ENCODE measurements at places on chromosomes 5 and 9.

GRCh38 chr9:97441729-97442128, 29.8 kb downstream of the TDRD7 start:
- peak; percentile 32 for DNase-seq

DNA sequence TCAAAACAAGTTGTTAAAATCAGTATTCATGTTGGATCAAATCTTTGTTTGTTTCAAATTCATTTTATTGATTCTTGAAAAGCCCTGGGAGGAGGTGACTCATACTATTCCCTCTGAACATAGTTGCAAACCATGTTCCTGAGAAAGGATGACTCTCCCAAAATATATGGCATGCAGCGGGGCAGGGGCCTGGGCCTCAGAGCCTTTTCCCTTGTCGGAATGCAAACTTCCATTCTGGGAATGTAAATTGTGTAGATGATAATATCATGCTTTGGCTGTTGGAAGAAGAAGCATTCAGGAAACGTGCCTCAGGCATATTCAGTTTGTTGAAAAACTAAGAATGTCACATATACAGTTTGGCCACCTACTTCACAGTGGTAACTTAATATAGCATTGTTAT, 242.0 kb downstream of the AUH start:
- DNase-seq: peak; percentile 23

DNA sequence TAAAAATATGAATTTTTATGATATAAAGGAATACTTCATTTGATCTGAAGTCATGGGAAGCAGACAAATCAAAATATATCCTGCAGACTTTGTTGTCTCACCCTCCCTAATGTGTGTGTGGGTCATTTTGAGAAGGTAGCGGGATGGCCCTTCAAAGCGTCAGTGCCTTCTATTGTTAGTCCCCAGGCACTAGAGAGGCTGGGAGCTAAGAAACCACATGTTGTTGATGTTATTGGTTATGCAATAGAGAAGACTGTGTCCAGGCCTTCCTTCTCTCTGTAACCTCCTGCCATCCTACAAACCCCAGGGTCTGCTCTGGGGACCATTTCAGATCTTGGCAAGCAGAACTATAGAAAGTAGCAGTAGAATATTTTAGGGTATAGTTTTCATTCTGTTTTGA, 94.7 kb downstream of the NLN start:
- DNase-seq: no peak

DNA sequence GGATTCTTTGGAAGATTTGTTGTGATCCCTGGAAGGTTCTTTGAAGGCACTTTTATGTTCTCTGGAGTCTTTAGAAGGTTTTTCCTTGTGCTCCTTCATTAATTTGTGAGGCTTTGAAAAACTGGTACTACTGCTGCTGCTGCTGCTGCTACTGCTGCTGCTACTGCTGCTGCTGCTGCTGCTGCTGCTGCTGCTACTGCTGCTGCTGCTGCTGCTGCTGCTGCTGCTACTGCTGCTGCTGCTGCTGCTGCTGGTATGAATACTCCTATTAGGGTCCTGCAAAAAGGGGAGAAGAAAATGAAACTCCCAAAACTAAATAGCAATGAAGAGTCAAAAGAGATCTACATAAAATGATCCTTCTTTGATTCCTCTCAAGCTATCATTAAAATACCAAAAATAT, 208.1 kb downstream of the MLLT3 start:
- no peak for DNase-seq

GRCh38 chr5:33675958-33676464, 215.8 kb downstream of the ADAMTS12 start:
- no peak for DNase-seq

- no peak for DNase-seq
Observed at GRCh38 chr5:82295959-82296531, 17.9 kb upstream of the RPS23 start.

DNA sequence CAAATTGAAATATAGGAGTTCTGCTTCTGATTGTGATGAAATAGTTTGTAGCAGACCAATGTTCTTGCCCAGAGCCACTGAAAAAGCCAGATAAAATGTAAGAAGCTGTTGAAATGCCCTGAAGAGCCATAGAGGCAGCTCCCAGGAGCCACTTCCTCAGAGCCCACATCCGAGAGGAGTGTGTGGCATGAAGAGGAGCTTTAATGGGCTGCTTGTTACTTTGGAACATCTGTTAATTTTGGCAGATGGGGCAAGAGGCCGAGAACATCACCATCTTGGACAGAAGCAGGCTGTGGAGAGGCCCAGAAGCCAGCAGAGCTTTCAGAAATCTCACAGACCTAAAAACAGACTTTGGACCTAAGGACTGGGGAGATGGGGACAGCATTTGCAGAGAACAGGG, 370.8 kb downstream of the GADD45G start:
- no peak for DNase-seq

GRCh38 chr9:134348404-134349155, 22.3 kb downstream of the RXRA start:
- no peak for DNase-seq

- no peak for DNase-seq
Observed at GRCh38 chr9:37033682-37034304, at the start of gene PAX5. PAX5 (minus strand) TSS chr9:37034268; CDS start chr9:37034031, 237 bp downstream.

DNA sequence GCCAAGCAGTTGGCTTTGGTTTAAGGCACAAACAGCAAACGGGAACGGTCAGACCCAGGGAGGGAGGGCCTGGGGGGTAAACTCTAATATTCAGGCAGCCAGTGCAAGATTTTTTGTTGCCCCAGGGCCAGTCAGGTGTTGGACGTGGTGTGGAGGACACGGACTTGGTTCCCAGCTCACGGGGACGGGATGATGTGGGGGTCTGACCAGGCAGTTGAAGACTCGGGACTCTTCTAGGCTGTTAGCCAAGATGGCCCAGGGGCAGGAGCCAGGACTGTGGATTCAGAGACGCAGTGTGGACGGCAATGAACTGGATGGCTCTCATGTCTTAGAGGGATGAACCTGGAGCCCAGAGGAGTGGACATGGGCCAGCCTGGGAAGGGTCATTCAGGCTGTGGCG, 169.2 kb downstream of the C9orf50 start:
- no peak for DNase-seq

GRCh38 chr9:110031511-110032173, 176.3 kb downstream of the C9orf152 start:
- DNase-seq: peak; percentile 95

GRCh38 chr9:107351382-107352045, 68.4 kb downstream of the RAD23B start:
- no peak for DNase-seq

DNA sequence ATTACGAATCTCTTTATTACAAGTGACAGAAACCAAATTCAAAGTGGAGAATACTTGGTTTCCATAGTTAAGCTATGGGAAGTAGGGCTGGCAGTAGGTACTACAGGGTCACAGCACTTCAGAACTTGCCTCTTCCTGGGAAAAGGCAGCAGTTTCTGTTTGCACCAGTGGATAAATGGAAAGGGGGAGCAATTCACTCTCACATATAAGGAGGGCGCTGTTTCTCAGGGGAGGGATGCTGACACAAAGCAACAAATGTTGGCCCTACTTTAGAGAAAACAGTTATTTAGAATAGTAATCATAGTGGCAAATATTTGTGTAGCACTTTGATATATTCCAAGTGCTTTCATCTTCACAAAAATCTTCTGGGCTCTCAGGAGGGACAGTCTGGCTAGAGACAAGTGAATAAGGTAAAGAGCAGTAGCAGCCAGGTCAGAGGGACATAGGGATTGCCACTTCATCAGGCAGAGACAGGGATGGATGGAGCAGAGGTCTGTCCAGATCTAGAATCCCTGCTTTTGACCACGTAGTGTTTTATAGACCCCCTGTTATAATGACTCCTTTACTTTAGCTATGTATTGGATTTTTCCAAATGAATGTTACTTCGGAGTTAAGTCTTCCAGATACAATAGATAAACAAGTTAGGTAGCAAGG, 554.8 kb upstream of the SGCD start:
- DNase-seq: no peak

DNA sequence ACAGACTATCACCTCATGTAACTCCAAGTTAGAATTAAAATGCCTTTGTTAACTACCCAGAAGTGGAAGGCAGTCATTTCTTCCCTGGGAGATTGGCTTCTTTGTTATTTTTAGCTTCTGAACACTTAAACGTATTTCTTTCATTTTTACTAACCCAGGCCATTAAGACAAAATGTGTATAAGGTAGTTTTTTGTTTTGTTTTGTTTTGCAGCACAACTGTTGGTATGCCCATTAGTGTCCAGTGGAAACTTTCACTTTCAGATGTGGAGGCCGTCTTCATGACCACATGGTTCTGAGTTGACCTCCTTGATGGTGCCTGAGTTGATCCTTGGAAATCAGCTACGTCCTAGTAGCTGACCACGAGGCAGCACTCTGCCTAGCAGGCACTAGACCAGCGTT, 264.6 kb upstream of the ZNF608 start:
- DNase-seq: no peak

Data from cardiac fibroblast (primary cell).